NCI-H524 (cell line): ENCODE measurements at places on chromosomes 1 and 21.

GRCh38 chr1:116763787-116764465 lies 9.7 kb downstream of the CD2 start:
- DNase-seq: peak; percentile 11

- DNase-seq: no peak
Observed at GRCh38 chr1:10401281-10401680, 2.4 kb downstream of the PGD start.

- DNase-seq: no peak
Observed at GRCh38 chr1:22365331-22366295, 86.0 kb upstream of the ZBTB40 start.

GRCh38 chr1:183635099-183635605 lies 431 bp downstream of the ARPC5 start:
- DNase-seq: peak; percentile 54

DNA sequence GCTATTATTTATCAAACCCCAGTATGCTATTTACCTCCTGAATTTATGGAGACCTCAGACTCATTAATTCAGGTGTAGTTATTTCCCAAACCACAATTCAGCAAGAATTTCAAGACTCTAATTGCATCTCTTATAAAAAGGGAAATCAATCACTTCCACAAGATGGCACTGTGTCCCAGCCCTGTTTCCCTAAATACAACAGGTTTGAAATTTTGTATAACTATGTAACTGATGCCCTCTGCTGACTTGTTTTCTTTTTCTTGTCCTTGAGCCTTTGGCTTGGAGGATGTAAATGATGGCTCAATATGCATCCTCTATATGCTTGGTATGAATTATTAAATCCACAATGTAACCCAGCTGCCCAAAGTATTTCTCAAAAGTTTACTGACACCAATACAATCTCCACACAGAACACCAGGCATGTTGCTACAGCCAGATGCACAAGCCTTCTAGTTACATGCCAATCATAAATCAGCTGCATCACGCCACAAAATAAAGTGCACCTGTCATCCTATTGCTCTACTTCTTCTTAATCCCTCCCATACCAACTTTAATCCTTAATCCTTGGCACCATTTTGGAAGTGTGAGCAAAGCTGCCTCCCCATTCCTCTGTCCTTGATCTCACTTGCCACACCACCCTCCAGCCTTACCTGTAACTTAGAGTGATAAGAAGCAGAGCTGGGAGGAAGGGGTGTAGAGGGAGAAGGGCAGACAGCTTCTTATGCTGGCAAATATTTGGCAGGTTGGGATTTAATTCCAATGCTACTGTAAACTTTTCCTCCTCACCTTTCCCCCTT lies 9.0 kb downstream of the C1orf105 start:
- peak; percentile 8 for DNase-seq

GRCh38 chr1:228992044-228992443 lies 256.8 kb downstream of the RHOU start:
- no peak for DNase-seq

DNA sequence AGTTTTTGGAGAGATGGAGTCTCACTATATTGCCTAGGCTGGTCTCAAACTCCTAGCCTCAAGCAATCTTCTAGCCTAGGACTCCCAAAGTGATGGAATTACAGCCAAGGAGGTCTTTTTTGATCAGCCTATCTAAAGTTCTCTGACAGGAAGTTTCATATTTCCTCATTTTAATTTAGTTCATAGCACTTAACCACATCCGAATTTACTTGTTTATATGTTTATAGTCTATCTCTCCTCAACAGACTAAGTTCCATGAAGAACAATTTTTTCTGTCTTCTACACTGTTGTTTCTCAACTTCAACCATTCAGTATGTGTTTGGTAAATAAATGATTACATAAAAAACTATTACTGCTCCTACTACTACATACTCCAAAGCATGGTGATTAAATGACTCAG lies 47.9 kb downstream of the GON4L start:
- no peak for DNase-seq

DNA sequence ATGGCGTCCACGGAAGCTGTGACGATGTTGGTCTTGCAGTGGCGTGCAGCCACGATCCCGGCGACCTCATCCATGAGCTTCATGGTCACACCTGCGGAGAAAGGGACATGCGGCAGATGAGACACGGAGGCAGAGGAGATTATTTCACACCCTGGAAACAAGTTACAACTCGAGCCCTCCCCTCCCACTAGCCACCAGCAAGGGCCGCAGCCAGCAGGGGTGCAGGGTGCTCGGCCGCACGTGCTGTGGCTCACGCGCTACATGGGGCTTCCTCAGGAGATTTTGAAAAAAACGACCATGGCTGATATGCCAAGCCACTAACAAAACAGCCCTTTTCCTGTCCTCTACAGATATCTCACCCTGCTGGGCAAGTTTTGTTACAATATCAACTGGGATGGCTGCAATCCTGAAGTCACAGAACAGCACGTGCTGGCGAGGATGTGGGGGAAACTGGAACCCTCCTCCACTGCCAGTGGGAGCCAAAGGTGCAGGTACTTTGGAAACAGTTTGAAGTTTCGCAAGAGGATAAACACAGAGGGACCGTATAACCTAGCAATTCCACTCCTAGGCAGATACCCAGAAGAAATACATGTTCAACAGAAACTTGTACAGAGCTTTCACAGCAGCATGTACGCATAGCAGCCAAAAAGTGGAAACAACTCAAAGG lies 34.1 kb upstream of the GPR153 start:
- DNase-seq: no peak

- no peak for DNase-seq
Observed at GRCh38 chr1:75677443-75677842, 47.1 kb upstream of the ACADM start.

- no peak for DNase-seq
Observed at GRCh38 chr1:216500273-216500967, 77.2 kb upstream of the USH2A start.

- DNase-seq: no peak
Observed at GRCh38 chr1:96632045-96632664, 89.4 kb upstream of the PTBP2 start.

DNA sequence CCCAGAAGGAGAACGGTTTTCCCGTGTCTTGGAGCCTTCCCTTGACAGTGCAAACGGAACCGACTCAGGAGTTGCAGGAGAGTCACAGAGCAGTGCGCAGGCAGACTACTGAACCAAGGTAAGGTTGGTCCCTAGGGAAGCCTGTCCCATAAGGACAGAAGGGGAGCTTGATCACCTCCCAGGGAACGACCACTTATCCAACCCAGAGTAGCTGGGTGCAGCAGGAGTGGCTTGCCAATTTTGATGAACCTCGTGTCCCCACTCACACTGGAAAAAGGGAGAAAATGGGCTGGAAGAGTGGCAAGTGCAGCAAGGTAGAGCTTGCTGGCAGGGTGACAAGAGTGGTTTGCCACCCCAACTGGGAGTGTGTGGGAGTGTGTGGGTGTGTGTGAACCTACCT lies 95.1 kb downstream of the LIPI start:
- no peak for DNase-seq

DNA sequence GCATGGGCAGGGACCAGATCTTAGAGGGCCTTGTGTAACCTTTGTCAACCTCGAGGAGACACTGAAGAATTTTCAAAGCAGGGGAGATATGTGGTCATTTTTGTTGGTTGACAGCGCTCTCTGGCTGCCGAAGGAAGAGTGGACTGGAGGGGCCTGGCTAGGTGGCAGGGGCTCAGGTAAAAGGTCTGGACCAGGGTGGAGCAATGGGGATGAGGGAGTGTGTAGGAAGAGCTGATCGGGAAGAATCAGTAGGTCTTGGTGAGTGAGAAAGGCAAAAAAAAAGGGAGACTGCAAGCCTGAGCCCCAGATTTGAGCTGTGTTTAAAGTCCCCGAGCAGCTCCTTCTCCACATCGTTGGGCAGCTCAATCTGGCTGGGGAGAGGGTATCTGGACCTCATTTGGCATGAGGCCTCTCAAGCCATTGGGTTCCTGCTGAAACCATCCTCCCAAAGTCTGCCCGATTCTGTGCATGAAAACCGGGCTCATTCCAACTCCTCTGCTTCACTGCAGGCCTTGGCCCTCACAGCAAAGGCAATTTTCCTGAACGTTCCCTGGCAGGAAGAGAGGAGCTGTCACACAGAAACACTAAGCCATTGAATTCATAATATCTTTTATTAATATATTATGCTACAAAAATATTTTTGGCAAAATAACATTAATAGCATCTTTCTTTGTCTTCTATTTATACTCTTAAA lies 237.1 kb downstream of the TRABD2B start:
- DNase-seq: no peak

DNA sequence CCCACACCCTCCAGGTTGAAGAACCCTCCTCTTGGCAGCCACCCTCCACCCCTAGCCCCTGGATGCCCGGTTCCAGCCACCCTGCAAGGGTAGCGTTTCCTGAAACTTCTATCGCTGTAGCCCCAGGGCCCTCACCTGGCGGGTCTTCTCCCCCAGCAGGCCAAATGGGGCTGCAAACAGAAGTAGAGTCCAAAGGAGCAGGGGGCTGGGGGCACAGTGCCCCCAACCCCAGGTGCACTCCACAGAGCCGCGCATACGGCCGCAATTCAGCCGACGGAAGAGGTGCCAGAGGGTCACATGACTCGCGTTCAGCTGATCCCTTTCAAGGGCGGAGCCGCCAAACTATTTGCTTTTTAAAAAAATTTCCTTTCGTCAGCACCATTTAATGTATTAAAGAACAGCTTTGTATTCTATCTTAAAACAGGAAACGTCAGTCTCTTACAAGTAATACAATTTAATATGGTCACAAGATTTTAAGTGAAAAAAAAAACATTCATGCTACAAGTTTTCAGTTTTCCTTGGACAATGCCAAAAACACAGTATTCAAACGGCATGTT lies at the start of gene GLMP:
TSS of gene GLMP (minus strand) at position 289 of the 557 bp plus-strand sequence. CDS start at position 255, 34 bp downstream.
- DNase-seq: no peak

DNA sequence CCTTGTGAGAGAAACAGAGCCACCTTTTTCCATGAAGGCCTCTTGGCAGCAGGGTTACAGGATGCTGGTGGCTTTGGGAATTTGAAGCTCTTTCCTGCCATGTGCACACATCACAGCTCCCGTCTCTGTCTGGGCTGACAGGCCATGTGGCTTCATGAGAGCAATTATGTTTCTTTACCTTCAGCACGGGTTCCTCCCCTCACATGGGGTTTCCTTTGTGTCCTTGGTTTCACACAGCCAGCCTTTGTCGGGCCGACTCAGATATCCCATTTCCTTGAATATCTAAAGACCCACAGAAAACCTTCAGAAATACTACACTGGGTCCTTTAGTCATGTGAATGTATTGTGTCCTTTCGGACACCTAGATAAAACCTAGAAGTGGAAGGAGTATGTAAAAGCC lies 7.1 kb downstream of the CLIC6 start:
- DNase-seq: no peak

DNA sequence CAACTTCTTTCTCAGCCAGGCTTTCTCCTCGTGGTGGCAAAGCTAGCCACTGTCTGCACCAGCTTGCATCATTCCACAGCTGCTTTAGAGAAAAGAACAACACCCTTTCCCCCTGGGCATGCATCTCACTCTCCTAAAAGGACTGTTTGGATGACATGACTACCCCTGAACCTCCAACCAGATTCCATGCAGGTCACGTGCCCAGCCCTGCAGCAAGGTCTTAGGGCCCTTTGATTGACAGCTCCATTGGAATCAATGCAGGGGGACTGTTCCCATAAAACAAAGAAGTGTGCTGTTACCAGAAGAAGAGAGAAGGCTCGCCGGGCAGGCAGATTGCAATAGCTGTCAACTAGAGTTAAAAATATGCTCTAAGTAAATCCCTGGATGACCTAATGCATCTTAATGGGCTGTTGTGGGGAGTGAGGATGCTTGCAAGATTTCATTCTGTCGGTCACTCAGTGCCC lies 24.4 kb downstream of the KCNA2 start:
- no peak for DNase-seq

DNA sequence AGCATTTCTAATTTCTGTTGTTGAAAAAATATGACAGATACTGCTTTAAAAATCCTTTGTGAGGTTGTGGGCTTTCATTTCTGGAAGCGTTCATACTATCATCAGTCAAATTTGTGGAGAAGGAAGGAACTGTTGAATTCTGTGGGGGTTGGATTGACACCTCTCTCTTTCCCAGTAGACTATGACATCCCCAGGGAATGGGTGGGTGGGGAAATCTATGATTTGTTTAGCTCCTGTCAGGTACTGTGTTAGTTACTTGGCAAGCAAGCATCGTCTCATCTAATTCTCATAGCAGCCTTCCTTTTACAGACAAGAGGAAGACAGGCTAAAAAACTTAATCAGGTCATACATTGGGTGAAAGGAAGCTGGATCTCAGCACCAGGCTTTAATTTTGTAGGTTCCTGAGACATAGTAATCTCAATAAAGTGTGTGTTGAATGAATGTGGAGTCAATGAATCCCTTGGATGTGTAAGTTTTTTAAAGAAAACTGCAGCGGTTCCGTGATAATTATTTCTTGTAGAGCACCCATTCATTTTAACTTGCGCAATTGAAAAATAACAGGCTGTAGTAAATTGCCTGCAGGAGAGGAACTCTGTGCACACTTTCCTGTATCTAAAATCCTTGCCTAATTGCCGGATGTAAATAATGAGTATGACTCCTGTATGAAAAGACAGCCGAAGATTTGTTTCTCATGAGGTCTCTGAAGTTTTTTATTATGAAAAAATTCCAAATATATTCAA lies 60.6 kb downstream of the MYOM3 start:
- DNase-seq: no peak

- DNase-seq: peak; percentile 44
Observed at GRCh38 chr1:119885903-119886783, 10.2 kb downstream of the ADAM30 start.

GRCh38 chr1:195345149-195345548 lies 1263.1 kb downstream of the KCNT2 start:
- no peak for DNase-seq

DNA sequence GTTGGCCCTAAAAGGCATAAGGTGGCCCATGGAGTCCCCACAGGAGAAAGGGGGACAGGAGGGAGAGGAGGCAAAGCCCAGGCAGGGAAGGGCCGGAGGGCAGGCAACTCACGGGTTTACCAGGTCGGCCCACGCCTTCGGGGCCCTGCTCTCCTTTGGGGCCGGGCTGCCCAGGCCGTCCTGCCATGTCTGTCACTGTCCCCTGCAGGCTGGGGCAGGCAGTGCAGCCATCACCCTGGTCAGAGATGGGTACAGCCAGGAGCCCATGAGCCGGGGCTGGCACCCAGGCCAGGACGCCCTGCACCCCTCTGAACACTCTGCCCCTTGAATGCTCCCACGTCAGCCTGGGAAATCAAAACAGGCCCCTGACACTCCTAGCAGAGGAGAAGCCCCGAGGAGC lies 19.8 kb downstream of the COL16A1 start:
- no peak for DNase-seq

DNA sequence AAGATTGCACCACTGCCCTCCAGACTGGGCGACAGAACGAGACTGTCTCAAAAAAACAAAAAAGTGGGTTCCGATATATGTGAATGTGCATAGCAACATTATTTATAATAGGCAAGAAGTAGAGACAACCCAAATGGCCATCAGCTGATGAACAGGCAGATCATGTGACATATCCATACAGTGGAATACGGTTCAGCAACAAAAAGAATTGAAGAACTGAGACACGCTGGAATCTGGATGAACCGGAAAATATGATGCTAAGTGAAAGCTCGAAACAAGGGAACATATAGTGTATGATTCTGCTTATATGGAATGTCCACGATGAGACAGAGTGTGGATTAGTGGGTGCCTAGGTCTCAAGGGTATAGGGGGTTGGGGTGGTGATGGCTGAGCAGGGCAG lies 28.5 kb upstream of the MORC3 start:
- no peak for DNase-seq
